ENCODE measurements at places on chromosomes 6 and 20. TPM values are rescaled to one million over a fixed set of nuclear protein-coding genes. Genes with fewer than 3 reads are reported as not detected.

DNA sequence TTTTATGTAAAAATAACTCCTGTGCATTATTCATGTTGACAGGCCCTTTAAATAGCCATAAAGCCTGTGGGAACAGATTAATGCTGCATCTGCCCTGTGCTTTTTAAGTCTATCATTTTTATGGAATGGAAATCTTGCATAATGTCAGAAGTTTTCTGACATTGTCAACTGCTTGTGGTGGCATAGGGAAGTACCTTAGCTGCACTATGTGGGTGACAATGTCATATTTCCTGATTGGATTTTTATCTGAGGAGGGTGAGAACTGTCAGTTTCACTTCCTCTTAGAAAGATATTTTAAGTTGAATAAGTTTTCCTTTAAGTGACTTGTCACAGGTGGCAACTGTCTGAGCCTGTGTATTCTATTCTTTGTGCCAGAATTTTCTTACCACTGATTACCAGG, 267.9 kb downstream of the PLCB1 start:
- peaks cover 2% of the 10 kb centered on the region for H3K36me3 ChIP-seq
- H3K27me3 ChIP-seq: no peaks in the 10 kb centered on the region
- no peak for DNase-seq

- H3K27me3 ChIP-seq: peaks cover 11% of the 10 kb centered on the region
- H3K36me3 ChIP-seq: peaks cover 1% of the 10 kb centered on the region
- no peak overlapping the region for H3K27ac ChIP-seq
- H3K4me3 ChIP-seq: no peak overlapping the region
- peaks cover 4% of the 10 kb centered on the region for H3K4me1 ChIP-seq
- DNase-seq: no peak
Measured at GRCh38 chr20:2363587-2363986, 17.1 kb upstream of the TGM6 start.

GRCh38 chr20:10510216-10510615, 75.1 kb downstream of the SLX4IP start:
- H3K4me3 ChIP-seq: no peak overlapping the region
- H3K27me3 ChIP-seq: no peaks in the 10 kb centered on the region
- H3K36me3 ChIP-seq: no peaks in the 10 kb centered on the region
- DNase-seq: no peak
- no peak overlapping the region for H3K27ac ChIP-seq

- no peaks in the 10 kb centered on the region for H3K36me3 ChIP-seq
- peaks cover 11% of the 10 kb centered on the region for H3K27me3 ChIP-seq
- H3K4me1 ChIP-seq: peaks cover 23% of the 10 kb centered on the region
- no peak overlapping the region for H3K27ac ChIP-seq
Measured at GRCh38 chr6:137641474-137642077, 147.4 kb upstream of the OLIG3 start.

Gene HNF4A
- not detected for total RNA-seq

Gene CLPSL2
- not detected for total RNA-seq

DNA sequence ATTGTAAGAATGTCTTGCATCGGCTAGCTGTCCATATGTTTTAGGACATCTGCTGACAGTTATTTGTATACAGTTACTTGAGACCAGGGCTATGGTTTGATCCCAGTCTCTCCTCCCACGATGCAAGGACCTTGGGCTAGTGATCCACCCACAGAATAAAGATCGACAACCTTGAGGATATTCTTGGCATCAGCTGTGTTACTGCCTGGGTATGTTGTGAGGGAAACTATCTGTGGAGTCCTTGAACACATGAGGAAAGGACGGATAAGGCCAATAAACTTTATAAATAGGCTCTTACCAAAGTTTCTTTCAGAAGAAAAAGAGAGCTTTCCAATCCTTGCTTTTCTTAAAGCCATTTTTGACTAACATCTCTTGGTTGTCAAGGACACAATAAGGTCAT, 70.8 kb upstream of the HEY2 start:
- peaks cover 2% of the 10 kb centered on the region for H3K36me3 ChIP-seq
- H3K27me3 ChIP-seq: no peaks in the 10 kb centered on the region
- no peak for DNase-seq

DNA sequence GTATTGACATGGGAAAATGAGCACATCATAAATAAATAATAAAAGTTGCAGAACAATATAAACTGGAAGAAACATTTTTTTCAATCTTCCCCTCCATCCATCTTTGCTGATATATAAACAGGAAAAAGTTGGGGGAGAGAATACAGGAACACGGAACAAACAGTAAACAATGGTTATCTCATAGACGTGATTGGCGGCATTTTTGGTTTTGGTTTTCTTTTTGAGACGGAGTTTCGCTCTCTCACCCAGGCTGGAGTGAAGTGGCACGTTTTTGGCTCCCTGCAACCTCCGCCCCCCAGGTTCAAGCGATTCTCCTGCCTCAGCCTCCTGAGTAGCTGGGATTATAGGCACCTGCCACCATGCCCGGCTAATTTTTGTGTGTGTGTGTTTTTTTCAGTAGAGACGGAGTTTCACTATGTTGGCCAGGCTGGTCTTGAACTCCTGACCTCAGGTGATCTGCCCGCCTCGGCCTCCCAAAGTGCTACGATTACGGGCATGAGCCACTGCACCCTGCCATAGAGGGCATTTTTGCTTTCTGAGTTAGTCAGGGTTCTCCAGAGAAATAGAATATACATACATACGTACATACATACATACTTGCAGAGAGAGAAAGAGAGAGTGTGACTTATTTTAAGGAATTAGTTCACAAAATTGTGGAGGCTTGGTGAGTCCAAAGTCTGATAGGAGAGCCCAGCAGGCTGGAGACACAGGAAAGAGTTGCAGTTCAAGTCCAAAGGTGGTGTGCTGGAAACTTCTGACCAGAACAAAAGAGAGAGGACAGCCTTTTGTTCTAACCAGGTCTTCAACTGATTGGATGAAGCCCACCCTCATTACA, 22.6 kb downstream of the GNL1 start:
- no peaks in the 10 kb centered on the region for H3K36me3 ChIP-seq
- no peaks in the 10 kb centered on the region for H3K27me3 ChIP-seq
- H3K27ac ChIP-seq: no peak overlapping the region
- no peak overlapping the region for H3K4me3 ChIP-seq
- peaks cover 4% of the 10 kb centered on the region for H3K4me1 ChIP-seq

DNA sequence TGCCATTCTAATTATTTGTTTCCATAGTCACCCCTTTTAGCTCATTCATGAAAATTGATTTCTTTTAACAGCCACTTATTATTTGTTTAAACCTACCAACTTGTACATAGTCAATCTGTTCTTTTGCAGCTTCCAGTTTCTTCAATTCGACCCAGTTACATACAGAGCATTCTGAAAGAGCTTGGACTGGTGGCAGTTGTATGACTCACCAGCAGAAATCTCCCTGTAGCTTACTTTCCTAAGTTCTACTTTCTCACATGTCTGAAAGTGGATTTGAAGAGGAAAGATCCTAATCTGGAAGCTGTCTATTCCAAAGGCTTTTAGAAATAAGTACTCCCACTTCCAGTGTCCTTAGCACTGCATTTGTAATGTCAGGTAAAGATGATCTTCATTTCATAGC, 447.9 kb downstream of the HTR1B start:
- no peak overlapping the region for H3K27ac ChIP-seq
- H3K27me3 ChIP-seq: no peaks in the 10 kb centered on the region
- no peak overlapping the region for H3K4me3 ChIP-seq
- no peak for DNase-seq
- no peaks in the 10 kb centered on the region for H3K36me3 ChIP-seq

Gene OTOR
- total RNA-seq: not detected

DNA sequence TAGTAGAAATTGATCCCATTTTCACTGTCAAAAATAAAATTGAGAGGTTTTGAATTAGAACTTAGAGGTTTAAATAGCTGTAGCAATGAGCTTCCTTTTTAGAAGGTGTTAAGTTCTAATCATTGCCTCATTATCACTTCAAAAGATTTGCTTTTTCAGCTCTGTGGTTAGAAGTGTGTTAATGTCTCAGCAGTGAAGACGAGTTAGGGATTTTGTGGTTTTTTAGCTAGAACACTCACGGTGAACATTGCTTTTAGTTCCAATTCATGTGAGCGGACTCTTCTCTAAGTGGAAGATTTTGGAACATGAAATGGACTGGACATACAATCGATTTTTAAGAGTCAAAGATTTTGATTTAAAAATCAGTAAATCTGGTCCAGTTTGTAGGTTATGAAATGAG, 12.7 kb upstream of the IFNGR1 start:
- H3K4me1 ChIP-seq: peaks cover 44% of the 10 kb centered on the region
- no peaks in the 10 kb centered on the region for H3K27me3 ChIP-seq
- DNase-seq: no peak
- no peaks in the 10 kb centered on the region for H3K36me3 ChIP-seq
- no peak overlapping the region for H3K27ac ChIP-seq

- H3K36me3 ChIP-seq: no peaks in the 10 kb centered on the region
- peaks cover 42% of the 10 kb centered on the region for H3K4me1 ChIP-seq
- H3K27me3 ChIP-seq: no peaks in the 10 kb centered on the region
- H3K4me3 ChIP-seq: no peak overlapping the region
- DNase-seq: no peak
Measured at GRCh38 chr6:21731411-21732031, 138.0 kb downstream of the SOX4 start.

Gene SLC2A10
- total RNA-seq: 43.5 TPM

Gene CNBD2
- 1.6 TPM for total RNA-seq

Gene LTB
- not detected for total RNA-seq

DNA sequence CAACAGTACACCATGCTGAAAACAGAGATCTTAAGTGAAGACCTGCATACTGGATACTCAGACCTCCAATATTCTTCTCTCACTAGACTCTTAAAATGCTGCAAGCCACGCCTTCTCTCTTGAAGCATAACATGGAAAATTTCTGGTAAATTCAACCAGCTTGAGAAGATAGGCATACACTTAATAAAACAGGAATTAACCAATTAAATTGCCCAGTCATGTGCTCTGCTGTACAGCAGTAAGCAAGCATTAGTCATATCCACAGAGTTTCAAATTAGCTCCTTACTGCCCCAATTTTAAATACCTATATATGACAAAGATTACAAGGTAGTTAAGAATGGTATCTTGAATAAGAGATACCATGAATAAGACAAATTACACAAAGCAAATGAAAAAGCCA, 53.8 kb downstream of the C6orf58 start:
- H3K27me3 ChIP-seq: peaks cover 23% of the 10 kb centered on the region
- no peaks in the 10 kb centered on the region for H3K36me3 ChIP-seq
- no peak overlapping the region for H3K4me3 ChIP-seq
- H3K27ac ChIP-seq: no peak overlapping the region
- H3K4me1 ChIP-seq: no peaks in the 10 kb centered on the region
- no peak for DNase-seq

- H3K27me3 ChIP-seq: no peaks in the 10 kb centered on the region
- H3K36me3 ChIP-seq: peaks cover 1% of the 10 kb centered on the region
- no peak overlapping the region for H3K4me3 ChIP-seq
- DNase-seq: no peak
- peak overlapping the region; percentile 1 for H3K27ac ChIP-seq
- peaks cover 57% of the 10 kb centered on the region for H3K4me1 ChIP-seq
Measured at GRCh38 chr6:140849456-140849855, 1283.3 kb upstream of the GJE1 start.

GRCh38 chr20:24027229-24027628, 38.6 kb upstream of the GGTLC1 start:
- peak overlapping the region; percentile 14 for H3K27ac ChIP-seq
- peaks cover 4% of the 10 kb centered on the region for H3K4me1 ChIP-seq

DNA sequence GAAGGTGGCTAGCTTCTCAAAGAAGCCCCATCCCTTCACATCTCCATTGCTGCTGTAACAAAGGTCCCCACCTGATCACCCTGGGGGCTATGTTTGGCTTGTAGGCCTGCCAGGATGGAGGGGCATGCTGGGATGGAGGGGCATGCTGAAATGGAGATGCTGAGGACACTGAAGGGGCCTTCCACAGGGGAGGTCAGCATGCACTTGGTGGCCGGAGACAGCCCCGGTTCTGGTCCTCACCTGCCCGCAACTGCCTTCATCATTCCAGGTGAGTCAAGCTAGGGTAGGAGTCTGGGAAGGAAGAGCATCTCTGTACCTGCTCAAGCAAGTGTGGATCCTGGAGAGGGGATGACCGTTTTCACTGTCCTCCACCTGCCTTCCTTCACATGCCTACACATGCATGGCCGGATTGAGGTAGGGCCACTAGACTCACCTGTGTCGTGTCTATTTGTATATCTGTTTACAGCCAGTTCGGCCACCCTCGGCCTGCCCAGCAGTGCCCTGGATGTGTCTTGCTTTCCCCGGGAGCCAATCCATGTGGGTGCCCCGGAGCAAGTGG, 6.0 kb downstream of the L3MBTL1 start:
- H3K4me3 ChIP-seq: peak overlapping the region; percentile 92
- peaks cover 1% of the 10 kb centered on the region for H3K36me3 ChIP-seq
- DNase-seq: no peak
- peaks cover 13% of the 10 kb centered on the region for H3K4me1 ChIP-seq

DNA sequence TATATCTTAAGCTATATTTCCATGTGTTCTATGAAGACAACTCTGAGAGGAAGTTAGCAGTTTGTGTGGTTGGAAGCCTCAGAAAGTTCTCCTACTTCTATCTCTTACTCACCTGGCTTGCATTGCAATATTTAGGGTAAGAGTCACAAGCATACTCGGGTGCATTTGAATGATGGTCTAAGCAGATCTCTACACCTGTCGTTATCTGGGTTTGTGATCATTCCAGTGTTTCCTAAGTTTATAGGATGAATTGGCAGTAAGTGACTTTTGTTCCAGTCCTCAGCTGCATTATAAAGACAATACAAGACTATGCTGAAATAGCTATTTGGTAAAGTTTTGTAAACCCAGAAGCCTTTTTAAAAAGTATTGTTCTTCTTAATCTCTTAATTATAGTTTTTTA, 36.9 kb downstream of the CBFA2T2 start:
- peaks cover 22% of the 10 kb centered on the region for H3K4me1 ChIP-seq
- no peaks in the 10 kb centered on the region for H3K36me3 ChIP-seq

DNA sequence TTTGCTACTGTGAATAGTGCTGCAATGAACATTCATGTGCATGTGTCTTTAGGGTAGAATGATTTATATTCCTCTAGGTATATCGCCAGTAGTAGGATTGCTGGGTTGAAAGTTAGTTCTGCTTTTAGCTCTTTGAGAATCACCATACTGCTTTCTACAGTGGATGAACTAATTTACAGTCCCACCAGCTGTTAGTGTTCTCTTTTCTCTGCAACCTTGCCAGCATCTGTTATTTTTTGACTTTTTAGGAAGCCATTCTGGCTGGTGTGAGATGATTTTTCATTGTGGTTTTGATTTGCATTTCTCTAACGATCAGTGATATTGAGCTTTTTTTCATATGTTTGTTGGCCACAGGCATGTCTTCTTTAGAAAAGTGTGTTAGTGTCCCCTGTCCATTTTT, 40.0 kb downstream of the PLG start:
- no peak overlapping the region for H3K4me3 ChIP-seq
- H3K4me1 ChIP-seq: no peaks in the 10 kb centered on the region
- no peak overlapping the region for H3K27ac ChIP-seq
- no peak for DNase-seq
- peaks cover 17% of the 10 kb centered on the region for H3K27me3 ChIP-seq
- peaks cover 4% of the 10 kb centered on the region for H3K36me3 ChIP-seq

Gene ZNF391
- total RNA-seq: 4.1 TPM
